Naive thymus-derived CD4-positive, alpha-beta T cell (primary cell): ENCODE measurements at places on chromosomes 4 and X. TPM values are rescaled to one million over a fixed set of nuclear protein-coding genes. Genes with fewer than 3 reads are reported as not detected.

FGF13 gene
- polyA plus RNA-seq, result not detected

PITX2 gene
- not detected for polyA plus RNA-seq

THAP6 gene
- polyA plus RNA-seq, result 14.0 TPM

MED28 gene
- polyA plus RNA-seq, result 42.8 TPM

GAGE13 gene
- not detected for polyA plus RNA-seq

STPG2 gene
- not detected for polyA plus RNA-seq

DNA sequence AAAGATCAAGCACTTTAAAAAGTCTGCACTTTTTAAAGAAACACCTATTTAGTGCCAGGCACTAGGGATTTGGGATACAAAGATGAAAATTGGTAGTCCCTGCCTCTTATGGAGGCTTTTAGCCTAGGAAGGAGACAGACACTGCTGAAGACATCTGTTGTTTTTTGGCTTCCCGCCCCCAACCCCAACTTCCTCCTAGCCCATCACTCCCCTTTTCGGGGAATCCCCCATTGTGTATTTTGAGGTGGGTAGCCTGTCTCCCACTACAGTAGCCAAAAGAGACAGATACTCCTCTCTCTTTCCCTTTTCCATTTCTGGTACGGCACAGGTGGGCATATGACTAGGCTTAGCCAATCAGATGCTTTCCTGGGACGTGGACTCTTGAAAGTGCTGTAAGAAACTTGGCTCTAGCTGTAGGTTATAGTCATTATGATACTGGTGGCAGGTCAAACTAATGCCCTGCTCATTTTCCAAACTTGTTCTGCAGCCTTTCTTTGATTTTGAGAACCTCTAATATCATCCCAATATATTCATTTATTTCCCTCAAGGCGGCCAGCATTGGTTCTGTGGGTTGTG, 194.6 kb upstream of the RBPJ start:
- no peak overlapping the region for H3K27ac ChIP-seq
- no peaks in the 10 kb centered on the region for H3K4me1 ChIP-seq
- H3K36me3 ChIP-seq, result no peaks in the 10 kb centered on the region
- DNase-seq, result no peak
- no peak overlapping the region for H3K4me3 ChIP-seq

DNA sequence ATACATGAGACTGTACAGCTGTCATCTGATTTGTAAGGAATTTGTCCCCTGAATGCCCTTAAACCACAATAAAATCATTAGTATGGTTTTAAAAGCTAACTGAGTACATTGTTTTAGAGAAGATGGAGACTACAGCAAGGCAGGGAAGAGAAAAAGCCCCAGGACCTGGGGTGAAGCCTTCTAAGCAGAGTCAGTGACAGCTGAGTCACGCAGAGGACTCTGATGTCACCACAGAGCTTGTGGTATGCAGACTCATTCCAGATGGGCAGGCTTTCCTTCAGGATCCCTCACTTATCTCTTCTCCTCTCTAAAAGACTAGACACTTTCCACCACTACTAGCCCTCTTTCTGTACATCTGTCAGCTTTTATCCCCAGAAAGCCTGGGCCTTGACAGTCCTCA, 97.1 kb upstream of the ATOH1 start:
- no peak overlapping the region for H3K4me3 ChIP-seq
- DNase-seq, result no peak
- no peak overlapping the region for H3K27ac ChIP-seq

DNA sequence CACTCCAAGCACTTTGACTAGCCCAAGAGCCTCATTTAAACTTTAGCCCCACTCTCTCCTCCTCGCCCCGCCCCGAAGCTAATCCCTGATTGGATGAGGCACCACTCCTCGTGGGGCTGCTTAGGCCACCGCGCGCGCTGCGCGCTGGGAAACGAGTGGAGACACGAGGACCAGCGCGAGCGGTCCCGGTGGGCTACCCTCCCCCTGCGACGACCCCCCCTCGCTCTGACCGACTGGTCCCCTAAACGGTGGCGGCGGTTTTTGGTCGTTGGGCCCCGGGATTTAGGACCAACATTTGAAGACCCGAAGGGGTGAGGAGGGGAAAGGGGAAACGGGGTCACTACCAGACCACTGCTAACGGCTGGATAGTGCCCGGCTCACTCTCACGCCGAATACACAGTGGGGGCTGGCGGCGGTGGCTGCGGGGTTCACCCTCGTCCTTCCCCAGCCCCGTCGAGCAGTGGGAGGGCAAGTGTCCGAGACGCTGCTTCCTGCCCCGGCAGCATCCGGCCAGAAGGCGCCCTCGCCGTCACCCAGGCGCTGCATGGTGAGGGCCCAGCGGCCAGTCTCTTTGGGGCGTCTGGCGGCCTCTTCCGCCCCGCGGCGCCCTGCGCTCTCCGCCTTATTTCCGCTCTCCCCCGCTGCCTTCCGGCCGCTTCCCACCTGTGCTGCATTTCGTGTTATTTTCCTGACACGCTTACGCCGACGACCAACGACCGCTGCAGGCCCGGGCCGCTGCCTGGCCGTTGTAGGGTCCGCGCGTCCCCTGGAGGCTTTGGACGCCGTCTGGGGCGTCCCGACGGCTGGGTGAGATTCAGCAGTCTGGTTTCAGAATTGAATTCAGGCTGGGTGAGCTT, at the start of gene RBM46:
RBM46 (plus strand) TSS at position 147 of the 857 bp plus-strand sequence. CDS start 15,481 bp downstream, outside the sequence.
- no peak within 1 kb of the TSS for H3K4me3 ChIP-seq
- no peak within 1 kb of the TSS for H3K27ac ChIP-seq
- no peaks in the 10 kb centered on the region for H3K4me1 ChIP-seq
- H3K27me3 ChIP-seq, result no peaks in the 10 kb centered on the region
- DNase-seq, result no peak

GRCh38 chr4:4425696-4426095, 38.8 kb downstream of the NSG1 start:
- H3K4me3 ChIP-seq, result no peak overlapping the region
- H3K27ac ChIP-seq, result no peak overlapping the region
- no peaks in the 10 kb centered on the region for H3K36me3 ChIP-seq
- peak; percentile 13 for DNase-seq

GRCh38 chrX:45324941-45325340, 124.3 kb upstream of the DIPK2B start:
- no peaks in the 10 kb centered on the region for H3K27me3 ChIP-seq
- H3K4me3 ChIP-seq, result no peak overlapping the region
- H3K4me1 ChIP-seq, result no peaks in the 10 kb centered on the region
- no peak overlapping the region for H3K27ac ChIP-seq
- no peak for DNase-seq

- no peak overlapping the region for H3K27ac ChIP-seq
- H3K4me3 ChIP-seq, result no peak overlapping the region
- H3K4me1 ChIP-seq, result no peaks in the 10 kb centered on the region
- DNase-seq, result no peak
- no peaks in the 10 kb centered on the region for H3K27me3 ChIP-seq
- no peaks in the 10 kb centered on the region for H3K36me3 ChIP-seq
Observed at GRCh38 chr4:83910693-83911092, 374.8 kb downstream of the GPAT3 start.

GRCh38 chr4:157300701-157301100, 80.2 kb downstream of the GRIA2 start:
- H3K4me3 ChIP-seq, result no peak overlapping the region
- H3K36me3 ChIP-seq, result no peaks in the 10 kb centered on the region
- H3K27ac ChIP-seq, result no peak overlapping the region
- no peak for DNase-seq
- no peaks in the 10 kb centered on the region for H3K4me1 ChIP-seq

DNA sequence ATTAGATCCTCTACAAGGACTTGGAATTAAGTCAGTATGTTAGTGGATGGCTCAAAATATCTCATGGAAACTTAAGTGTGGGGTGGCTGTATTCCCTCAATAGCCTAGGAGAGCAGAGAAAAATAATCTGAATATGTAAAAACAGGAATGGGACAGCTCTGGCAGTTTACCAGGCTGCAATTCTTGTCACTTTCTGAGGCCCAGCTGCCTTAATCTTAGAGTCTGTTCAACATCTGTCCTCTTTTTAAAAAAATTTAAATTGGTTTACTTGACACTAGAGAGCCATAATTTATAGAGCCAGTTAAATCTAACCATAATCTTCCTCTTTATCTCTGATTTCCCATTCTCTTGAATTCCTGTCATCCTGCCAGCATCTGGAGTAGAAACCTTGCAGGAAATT, 109.2 kb upstream of the CXCL13 start:
- no peaks in the 10 kb centered on the region for H3K27me3 ChIP-seq
- H3K36me3 ChIP-seq, result no peaks in the 10 kb centered on the region
- no peak overlapping the region for H3K4me3 ChIP-seq
- H3K4me1 ChIP-seq, result no peaks in the 10 kb centered on the region
- DNase-seq, result no peak

DNA sequence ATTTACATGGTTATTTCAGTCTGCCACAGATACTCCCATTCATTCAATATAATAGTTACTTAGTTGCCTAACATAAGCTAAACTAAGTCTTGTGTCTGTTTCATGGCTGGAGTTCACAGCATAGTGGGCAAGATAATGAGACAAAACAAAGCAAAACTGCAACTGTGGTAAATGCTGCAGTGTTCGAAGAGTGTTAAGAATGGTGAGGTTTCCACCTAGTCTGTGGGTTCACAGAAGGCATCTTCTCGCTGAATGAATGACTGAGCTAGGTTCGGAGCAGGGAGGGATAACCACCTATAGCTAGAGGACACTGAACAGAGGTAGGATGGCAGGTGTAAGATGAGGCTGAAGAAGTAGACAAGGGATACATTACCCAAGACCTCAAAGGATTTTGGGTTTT, 171.0 kb downstream of the FBXW7 start:
- H3K36me3 ChIP-seq, result no peaks in the 10 kb centered on the region
- DNase-seq, result no peak
- H3K4me3 ChIP-seq, result no peak overlapping the region
- H3K27ac ChIP-seq, result no peak overlapping the region
- no peaks in the 10 kb centered on the region for H3K4me1 ChIP-seq
